NCI-H460 (cell line): ENCODE measurements at places on chromosomes 5 and 9. TPM values are rescaled to one million over a fixed set of nuclear protein-coding genes. Genes with fewer than 3 reads are reported as not detected.

The SGCD gene
- total RNA-seq, result 0.30 TPM in 1 of 2 replicates, not detected in the other

The LCNL1 gene
- total RNA-seq, result not detected in 2 replicates

GRCh38 chr5:159096924-159097783 lies 2.6 kb downstream of the EBF1 start:
- no peak for DNase-seq

The GPR150 gene
- not detected in 2 replicates for total RNA-seq

DNA sequence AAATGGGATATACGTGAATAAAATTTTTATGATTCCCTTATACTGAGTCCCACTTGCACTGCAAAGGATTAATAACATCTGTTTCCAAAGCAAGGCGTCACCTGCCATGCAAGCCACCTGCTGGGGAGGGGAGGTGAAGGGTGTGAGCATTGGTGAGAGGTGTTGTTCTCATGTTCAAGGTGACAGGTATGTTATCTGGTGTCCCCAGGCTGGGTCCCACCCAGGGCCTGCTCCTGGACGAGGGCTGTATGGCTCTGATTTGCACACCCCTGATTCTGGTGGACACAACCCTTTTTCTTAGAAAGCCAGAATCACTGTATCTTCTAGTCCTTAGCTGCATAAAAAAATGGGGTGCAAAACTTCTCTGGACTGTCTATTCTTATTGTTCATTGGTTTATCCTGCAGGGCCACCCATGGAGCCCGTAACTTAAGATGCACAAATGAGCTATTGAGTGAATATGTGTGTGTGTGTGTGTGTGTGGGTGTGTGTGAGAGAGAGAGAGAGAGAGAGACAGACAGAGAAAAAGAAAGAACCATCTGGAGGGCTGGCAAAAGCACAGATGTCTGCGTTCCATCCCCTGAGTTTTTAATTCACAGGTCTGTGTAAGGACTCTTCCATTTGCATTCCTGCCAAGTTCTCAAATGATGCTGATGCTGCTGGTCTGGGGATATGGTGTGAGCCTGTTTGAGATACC lies 53.7 kb downstream of the SYK start:
- no peak for DNase-seq
